ENCODE measurements at places on chromosomes 2 and 18.

DNA sequence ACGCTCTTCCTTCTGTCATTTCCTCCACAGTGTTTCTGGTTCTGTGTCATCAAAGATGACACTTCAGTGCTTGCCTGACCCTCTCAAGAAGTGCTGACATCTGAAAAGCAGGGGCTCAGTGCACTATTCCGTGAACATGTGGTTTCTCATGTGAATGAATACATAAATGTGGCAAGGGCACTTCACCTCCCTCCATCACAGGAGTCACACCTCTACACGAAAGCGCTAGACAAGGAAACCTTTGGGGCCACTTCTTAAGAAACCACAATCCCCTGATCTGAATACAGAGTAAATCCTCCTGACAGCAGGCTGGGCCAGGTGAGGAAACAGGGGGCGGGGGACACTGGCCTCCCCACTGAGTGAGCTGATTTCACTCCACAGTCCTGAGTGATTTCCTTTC lies 145.8 kb upstream of the ACAA2 start:
- no peak for DNase-seq

- DNase-seq, result no peak
Measured at GRCh38 chr2:180747728-180748127, 232.7 kb upstream of the UBE2E3 start.

DNA sequence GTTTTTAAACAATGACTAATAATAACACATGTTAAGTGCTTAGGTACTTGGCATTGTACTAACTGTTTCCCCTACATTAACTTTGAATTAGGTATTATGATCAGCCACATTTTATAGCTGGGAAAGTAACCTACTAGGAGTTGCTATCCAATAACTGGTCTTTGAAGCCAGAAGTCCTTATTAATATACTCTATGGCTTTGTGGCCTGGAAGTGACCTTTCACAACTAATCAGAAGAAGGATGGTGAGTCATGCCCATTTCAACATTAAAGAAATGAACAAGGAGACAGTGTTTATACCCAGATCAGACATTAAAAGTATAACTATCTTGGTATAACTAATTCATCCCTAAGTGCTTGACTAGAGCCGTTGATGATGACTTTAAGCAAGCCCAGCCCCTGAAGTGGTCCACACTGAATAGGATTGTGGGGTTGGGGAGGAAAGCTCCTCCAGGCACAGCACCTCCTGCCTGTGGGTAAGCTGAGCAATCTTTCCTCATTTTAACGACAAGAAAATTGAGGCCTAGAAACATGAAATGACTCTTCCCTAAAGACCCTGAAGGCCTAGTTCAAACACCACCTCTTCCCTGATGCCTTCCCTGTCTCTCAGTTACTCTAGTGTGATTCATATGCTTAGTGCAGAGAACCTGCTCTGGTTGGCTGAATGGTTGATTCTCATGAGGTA lies 71.6 kb upstream of the RFX8 start:
- no peak for DNase-seq

- no peak for DNase-seq
Measured at GRCh38 chr2:200770847-200771246, 40.9 kb upstream of the BZW1 start.

DNA sequence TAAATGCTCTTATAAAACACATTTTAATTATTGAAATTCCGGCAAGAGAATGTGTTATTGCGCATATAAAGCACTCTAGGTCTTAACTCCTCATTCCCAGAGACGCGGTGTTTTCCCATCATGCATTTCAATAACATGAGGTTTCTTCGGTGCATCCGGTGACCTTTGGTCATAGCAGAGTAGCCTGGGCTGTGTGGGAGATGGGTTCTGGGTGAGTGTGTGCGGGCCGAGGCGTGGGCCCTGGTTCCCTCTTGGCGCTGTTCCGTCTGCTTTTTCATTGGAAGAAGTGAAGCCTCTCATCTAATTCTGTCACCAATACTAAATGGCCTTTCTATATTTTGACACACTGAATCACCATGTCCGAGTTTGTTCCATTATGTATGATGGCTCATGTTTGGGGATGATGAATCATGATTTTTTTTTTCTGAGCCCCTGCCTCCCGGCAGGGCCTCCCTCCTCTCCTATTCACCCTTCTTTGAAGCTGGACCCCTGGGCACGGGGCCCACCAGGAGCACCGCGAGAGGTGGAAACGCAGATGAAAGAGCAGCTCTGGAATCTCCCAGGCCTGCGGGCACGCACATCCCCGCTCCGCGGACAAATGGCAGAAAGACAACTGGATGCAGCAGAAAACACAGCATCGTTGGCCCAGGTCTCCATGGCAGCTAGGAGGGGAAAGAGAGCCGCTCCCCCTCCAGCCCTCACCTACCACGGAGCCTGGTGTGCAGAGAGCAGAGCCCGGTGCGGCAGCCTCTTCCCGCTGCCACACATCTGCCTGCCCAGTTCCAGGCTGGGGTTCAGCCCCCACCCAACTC lies 85.8 kb upstream of the HPCAL1 start:
- DNase-seq, result no peak

DNA sequence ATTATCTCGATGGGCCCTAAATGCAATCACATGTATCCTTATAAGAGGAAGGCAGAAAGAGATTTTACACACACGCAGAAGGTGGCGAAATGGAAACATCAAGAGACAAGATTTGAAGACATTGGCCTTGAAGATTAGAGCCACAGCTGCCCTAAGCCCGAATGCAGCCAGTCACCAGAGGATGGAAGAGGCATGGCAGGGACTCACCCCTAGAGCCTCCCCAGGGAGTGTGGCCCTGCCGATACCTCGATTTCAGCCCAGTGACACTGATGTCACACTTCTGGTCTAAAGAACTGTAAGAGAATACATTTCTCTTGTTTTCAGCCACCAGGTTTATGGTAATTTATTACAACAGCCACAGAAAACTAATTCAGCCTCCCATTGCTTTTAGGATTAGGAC lies 17.4 kb downstream of the TTC39C start:
- DNase-seq, result no peak

GRCh38 chr18:4658804-4659203 lies 203.7 kb upstream of the DLGAP1 start:
- peak; percentile 8 for DNase-seq

DNA sequence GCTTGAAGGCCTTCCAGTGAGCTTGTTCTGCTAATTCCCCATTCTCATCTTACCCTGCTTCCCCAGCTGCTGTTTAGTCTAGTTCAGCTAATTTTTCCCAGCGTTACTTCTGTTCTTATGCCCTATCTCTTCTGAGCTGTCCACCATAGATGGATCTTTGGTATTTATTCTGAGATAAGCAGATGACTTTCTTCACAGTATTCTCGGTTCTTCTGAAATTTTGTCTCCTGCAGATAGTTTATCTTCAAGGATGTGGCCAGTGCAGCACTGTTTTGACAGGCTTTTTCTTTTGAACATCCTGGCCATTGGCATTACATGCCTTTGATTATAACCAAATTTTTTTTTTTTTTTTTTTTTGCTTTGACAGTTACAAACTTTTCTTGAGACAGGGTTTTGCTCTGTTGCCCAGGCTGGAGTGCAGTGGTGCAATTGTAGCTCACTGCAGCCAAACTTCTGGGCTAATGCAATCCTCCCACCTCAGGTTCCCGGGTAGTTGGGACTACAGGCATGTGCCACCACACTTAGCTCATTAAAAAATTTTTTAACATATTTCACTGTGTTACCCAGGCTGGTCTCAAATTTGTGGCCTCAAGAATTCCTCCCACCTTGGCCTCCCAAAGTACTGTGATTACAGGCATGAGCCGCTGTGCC lies 134.2 kb downstream of the WDSUB1 start:
- DNase-seq, result no peak

DNA sequence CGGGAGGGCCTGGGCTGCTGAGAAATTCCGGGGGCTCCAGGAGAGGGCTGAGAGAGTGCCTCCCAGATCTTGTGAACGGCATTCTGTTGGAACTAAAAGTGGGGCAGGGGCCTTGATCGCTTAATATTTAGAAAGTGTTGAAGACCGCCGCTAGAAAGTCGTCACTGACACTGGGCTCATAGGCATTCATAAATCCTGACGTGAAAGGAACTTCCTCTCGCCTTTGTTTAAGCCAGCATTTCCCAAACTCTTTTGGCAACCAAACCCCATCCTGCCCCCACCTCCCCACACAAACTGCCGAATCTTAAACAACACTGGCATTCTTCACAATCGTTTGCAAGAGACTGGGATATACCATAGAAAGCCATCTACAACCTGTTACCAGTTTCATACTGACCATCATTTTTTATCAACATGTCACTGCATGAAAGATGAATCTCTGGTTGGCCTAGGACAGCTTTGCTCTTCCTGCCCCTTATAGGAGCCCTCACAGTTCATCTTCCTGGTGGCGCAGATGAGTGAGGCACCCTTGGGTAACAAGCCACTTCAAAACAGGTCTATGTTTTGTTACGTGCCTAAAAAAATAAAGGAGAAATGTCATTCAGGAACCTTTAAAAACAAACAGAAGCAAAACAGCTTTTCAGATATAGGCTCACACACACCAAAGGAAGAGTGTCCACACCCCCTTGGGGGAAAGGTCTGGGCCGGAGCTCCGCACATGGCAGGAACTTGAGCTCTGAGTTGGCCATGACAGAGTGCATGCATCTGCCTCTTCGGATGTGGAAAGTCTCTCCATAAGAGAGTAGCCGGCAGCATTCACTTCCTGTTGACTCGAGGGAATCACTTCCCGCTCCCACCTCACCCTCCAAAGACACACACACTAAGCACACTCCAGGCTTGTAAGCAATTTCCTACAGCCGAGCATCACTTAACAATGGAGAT lies 13.0 kb downstream of the MTERF4 start:
- DNase-seq, result no peak

DNA sequence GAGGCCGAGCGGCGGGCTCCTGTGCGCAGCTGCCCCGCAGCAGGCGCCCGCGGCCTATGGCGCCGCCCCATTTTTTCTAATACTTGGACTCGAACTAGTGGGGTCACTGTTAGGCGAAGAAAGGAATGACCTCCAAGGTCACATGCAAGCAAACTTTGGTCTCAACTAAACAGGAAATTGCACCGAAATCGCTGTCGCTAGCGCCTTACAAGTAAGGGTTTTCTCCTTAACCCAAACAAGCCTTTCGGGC lies 339 bp downstream of the ACAA2 start:
- peak; percentile 45 for DNase-seq

- no peak for DNase-seq
Measured at GRCh38 chr2:102056079-102056581, 64.4 kb downstream of the IL1R2 start.

GRCh38 chr2:224038830-224039079 lies 331 bp downstream of the SERPINE2 start:
- no peak for DNase-seq

DNA sequence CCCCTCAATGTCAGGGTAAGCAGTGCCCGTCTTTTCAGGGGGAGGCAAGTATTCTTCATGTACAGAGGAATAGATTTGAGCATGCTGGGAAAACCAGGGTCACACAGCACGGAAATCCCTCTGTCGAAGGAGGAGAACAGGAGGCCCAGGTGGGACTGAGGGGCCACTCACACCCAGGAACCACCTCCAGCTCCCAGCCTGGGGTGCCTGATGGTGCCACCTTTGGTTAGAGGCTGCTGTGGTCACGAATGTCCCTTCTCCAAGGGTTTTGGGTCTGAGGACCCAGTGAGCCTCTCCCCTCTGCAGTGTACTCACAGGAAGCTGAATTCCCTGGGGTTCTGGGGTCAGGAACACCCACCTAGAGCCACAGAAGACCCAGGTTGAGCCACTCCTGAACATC lies 197.3 kb downstream of the ANKRD30B start:
- no peak for DNase-seq

- no peak for DNase-seq
Measured at GRCh38 chr18:52391810-52392559, 52.0 kb downstream of the DCC start.

GRCh38 chr2:47095349-47096020 lies 59.6 kb downstream of the STPG4 start:
- no peak for DNase-seq

DNA sequence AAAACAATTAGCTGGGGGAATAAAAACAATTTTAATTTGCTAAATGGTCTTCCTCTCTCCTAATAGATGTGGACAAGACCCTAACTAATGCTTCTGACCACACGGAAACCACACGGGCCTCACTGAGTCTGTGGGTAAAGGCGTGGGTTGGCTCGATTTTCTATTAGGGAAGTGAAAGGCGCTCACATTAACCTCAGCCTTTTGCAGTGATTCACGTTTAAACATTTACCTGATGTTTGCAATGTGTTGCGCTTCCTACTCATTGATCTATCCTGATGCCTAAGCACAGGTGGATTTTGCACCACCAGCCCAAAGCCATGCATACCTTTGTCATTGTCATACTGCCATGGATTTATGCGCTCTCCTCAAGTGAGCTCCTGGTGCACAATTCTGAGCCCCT lies 35.6 kb upstream of the NRP2 start:
- DNase-seq, result no peak

GRCh38 chr2:184053326-184053725 lies 545.0 kb upstream of the ZNF804A start:
- DNase-seq, result no peak

DNA sequence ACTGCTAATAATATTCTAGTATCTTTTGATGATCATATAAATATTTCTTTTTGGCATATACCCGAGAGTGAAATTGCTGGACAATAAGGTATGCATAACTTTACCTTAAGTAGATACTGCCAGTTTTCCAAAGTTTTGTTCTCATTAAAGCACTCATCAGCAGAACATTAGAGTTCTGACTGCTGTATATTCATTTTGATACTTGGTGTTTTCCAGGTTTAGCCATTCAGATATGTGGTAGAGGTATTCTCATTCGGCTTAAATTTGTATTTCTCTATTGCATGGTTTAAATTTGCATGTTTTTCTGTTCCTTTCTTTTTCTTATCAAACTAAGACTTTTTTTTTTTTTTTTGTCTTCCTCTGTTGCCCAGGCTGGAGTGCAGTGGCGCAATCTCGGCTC lies 18.2 kb downstream of the CYBRD1 start:
- DNase-seq, result no peak

GRCh38 chr18:22489704-22490103 lies 72.0 kb upstream of the CTAGE1 start:
- no peak for DNase-seq

DNA sequence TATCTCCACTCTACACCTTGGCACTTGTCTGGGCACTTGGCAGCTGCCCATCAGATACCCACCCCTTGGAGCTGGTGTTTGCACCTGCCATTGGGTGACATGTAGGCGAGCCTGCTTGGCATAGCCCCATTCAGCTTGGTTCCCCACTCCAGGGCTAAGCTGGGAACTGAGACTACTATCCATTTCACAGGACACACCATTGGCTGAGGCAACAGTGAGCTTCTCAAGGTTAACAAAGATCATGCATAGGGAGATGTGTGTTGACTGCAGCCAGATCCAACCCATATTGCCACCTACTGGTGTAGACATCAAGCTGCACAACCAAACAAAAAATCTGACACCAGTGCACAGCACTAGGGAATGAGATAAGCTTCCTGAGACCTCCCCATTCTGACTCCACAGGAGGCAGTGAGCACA lies 1389.8 kb upstream of the TMEFF2 start:
- DNase-seq, result peak; percentile 38

DNA sequence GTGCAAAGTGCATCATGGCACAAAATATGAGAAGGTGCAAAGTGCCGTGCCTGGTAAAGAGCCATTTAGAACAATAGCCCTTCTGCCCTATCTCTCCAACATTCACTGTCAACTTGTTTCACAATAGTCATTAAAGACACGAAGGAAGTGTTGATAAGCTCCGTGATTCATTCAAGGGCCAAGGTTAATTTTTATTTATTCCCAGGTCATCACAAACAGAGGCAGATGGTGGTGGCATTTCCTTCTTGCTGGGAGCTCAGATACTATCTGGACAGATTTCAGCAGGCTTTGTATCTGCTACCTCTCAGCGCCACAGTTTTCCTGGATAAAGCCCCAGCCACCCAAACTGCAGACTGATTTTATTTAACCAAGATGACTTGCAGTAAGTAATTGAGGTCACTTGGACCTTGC lies 309.3 kb downstream of the ZNF521 start:
- no peak for DNase-seq

GRCh38 chr18:71105078-71105819 lies 816.4 kb downstream of the SOCS6 start:
- no peak for DNase-seq
